Mesenteric fat pad (tissue), 1 donor: ENCODE measurements at places on chromosomes 3 and 15. TPM values are rescaled to one million over a fixed set of nuclear protein-coding genes. Genes with fewer than 3 reads are reported as not detected.

Gene CLN6
- 24.7 TPM for total RNA-seq

Gene ASB7
- total RNA-seq, result 10.3 TPM

Gene SYNPR
- total RNA-seq, result not detected

GRCh38 chr3:171373711-171374110, 86.5 kb downstream of the TNIK start:
- DNase-seq, result no peak

DNA sequence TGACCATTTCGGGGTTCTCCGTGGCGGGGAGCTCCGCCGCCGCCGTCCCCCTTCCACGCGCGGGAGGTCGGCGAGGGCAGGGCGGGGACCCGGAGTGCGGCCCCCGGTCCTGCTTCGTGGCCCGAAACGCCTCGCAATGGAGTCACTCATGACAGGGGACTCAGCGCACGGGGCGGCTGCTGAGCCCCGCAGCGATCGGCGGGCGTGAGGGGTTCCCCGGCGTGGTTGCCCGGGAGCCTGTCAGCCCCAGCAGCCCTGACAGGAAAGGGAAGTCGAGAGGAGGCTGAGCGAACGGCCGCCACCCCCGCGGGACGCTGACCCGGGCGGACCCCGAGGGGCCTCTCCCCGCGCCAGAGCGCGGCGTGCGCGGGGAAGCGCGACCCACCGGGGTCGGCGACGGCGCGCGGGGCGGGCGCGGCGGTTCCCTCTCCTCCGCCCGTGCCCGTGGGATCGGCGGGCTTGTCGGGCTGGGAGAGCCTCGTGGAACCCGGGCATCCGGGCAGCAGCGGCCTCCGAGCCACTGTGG, 564 bp upstream of the PIGZ start:
- DNase-seq, result peak; percentile 88

DNA sequence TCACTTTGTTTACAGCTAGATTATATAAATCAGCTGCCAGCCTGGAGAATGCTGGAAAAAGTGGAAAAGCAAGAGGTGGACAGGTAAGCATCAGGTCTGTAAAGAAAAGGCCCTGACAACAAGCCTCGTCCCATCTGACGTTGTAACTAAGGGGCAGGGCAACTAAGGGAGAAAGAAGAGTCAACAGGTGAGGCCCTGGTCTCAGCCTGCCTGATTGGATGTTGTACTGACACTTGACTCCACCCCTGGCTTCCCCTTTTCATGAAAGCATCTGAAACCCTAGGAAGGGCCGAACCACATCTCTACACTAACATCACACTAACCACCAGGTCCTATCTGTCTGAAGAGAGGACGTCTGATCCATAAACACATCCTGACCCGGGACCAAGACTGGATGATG, 357.6 kb upstream of the CFAP20DC start:
- DNase-seq, result no peak

GRCh38 chr3:59016930-59017616, 32.8 kb downstream of the CFAP20DC start:
- no peak for DNase-seq

GRCh38 chr3:16906682-16907081, 21.9 kb downstream of the PLCL2 start:
- no peak for DNase-seq

DNA sequence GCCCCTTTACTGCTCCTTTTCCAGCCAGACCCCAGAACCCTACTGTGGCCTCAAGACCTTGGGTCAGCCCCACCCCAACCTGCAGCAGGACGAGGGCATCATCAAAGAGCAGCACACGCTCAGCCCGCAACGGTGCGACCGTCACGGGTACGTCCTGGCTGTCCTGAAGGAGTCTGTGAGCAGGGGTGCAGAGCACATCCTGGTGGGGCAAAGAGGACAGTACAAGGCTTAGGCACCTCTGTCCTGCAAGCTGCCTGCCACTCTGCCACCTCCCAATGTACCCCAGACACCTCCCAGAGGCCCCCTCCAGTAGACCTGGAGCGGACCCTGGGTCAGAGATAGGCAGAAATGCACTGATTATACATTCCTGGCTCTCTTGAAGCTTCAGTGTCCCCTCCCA, 8.0 kb downstream of the ALS2CL start:
- no peak for DNase-seq

DNA sequence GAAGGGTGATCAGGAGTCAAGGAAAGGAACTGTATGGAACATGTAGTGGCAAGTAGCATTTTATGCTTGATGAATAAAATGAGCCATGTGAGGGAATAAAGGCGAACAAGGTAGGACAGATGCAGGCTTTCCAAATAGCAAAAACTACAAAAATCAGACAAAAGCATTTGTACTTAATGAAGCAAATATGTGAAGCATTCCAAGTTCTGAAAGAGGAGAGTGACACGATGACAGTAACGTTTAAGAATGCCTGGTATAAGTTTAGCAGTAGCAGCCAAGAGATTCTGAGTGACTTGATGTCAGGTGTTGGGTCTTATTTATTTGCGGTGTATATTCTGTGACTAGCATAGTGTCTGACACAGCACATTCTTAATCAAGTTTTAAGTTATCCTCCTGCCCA, 408.2 kb upstream of the RASGRP1 start:
- DNase-seq, result no peak

DNA sequence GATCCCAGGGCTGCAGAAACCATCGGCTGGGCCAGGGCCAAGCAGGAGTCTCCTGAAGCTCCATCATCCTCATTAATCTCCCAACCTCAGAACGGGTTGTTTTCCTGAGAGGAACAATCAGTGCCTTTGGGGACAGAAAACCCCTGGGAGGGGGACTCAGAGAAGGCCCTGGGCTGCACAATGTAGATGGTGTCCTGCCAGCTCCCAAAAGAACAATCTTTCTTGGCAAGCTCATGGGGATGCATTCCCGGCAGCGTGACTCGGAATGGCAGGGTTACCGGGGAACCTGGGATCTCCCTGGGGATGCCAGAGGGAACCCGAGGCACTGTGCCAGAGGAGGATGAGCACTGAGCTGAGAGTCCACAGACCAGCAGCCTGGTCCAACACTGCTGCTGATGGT, 72.1 kb upstream of the ATP2B2 start:
- no peak for DNase-seq

DNA sequence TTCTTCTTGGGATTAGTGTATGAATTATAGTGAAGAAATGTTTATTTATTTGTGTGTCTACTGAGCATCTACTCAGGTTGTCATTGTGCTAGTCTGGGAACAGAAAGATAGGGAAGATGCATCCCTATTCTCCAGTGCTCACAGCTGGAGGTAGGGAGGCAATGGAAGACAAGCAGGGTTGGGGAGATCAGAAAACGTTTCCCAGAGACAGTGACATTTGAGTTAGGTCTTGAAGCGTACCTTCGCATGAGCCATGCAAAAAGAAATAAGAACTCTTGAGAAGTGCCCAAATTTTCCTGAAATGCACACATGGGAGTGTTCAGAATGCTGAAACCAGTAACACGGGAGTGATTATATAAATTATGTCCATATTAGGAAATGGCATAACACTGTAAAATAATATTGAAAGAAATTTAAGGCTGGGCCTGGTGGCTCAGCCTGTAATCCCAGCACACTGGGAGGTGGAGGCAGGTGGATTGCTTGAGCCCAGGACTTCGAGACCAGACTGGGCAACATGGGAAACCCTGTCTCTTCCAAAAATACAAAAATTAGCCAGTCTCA, 5.3 kb upstream of the CEMIP start:
- DNase-seq, result no peak

DNA sequence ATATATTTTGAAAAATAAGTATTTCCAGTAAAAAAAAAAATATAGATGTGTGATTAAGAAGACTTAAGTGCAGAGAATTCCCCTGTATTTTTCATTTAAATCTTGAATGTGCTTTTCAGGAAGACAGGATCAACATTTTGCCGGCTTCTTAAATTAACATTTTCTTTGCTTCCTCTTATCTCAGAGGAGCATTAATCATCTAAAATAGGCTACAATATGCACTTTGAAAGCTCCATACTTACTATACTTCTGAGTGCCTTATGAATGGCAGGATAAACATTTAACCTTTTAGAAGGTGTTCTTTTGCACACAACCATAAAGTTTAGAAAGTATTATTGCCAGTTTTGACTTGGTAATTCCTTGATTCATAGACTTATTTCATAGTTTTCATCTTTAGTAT, 164.3 kb downstream of the ECT2 start:
- no peak for DNase-seq

- no peak for DNase-seq
These were observed 30.1 kb downstream of the TUSC7 start for GRCh38 chr3:116739678-116740077.

GRCh38 chr15:73927476-73928240, 1.4 kb downstream of the LOXL1 start:
- DNase-seq, result no peak

DNA sequence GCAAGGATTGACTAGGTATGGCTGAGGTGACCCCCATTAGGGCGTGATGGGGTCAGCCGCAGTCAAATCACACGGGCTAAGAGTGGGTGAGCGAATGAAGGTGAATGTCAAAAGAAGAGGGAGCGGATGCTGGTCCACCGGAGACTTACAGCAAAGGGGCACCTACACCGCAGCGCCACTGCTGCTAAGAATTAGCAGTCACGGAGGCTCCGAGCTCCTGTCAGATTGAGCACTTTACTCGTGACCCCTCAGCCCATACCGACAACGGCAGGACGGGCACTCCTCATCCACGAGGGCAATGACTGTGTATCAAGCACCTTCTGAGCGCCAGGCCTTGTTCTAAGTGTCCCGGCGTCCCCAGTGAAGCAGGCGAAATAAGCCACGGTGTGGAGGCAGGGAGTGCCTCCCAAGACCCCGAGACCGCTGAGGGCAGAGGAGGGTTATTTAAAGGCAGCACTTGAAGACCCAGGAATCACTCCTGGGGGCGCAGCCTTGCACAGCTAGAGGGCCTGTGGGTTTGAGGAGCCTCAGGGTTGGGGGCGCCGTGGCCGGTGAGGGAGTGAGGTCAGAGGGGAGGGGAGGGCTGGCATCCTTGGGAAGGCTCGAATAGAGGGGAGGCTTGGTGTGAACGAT, 61.6 kb upstream of the GATA2 start:
- peak; percentile 85 for DNase-seq

DNA sequence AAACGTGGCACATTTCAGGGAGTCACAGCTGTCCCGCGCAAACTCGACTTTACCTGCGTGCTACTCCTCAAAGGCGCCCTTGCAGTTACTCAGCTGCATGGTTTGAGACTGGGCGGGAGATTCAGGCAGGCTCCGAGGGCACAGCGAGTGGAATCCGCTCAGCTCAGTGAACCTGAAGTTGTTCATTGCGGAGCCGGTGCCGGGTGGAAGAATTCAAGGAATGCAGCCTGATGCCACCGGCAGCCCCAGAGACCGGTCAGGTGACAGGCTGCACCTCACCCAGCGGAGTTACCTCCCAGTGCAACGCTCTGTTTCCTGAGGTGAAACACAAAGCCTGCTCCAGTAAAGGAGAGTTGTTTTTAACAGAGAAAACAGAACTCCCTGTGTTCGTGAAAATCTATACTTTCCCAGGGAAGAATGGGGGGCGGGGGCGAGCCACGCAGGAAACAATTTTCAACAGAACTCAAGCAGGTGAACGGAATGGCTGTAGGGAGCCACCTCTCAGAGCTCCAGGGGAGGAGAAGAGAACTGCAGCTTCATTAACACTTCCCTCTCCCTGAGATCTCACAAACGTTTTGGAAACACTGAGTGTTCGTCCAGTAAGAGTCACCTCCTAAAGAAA, 3.8 kb downstream of the VEPH1 start:
- no peak for DNase-seq

GRCh38 chr15:63939531-63940130, 105.9 kb upstream of the HERC1 start:
- no peak for DNase-seq

- no peak for DNase-seq
These were observed 13.5 kb downstream of the TARS3 start for GRCh38 chr15:101710806-101711205.

- DNase-seq, result no peak
These were observed 12.6 kb downstream of the CEP152 start for GRCh38 chr15:48798319-48798718.

DNA sequence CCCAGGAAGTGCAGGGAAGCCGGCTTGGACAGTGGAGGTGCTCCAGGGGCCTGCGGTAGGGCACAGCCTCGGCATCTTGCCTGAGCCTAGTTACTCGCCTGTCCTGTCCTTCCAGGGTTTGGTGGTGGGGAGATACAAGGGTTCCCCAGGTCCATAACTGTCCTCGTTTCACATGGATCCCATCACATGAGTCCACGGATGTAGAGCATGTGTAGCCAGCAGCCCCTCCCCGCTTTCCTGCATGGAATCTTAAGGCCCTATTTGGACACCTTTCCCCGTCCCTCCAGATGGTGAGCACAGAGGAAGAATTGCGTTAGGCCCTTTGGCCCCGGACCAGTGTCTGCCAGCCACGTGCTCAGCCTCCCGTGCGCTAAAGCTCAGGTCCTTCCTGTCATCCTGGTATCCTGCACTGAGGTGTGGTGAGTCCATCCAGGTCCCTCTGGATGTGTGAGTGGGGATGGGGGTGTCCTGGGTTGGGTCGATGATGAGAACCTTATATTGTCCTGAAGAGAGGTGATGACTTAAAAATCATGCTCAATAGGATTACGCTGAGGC, 230.4 kb downstream of the SNRPN start:
- DNase-seq, result peak; percentile 59

DNA sequence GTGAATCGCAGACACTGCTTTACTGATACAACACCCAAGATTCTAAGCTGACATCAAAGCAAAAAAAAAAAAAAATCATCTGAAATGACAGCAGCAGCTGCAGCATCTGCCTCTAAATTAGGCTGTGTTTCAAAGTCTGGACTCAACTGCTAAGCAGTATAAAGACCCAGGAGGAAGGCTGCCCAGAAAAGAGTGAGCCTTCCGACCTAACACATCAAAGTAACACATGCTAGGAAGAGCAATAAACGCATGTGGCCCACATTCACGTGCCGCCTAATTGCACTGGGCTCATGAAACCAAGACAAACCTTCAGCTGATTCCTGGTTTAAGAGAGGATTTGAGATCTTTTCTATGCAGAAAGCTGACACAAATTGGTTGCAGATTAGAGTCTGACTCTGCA, 317.1 kb downstream of the ZIC4 start:
- DNase-seq, result no peak

- DNase-seq, result no peak
These were observed 60.6 kb upstream of the ADAMTS9 start for GRCh38 chr3:64748244-64748904.

GRCh38 chr3:31421314-31422048, 111.2 kb upstream of the STT3B start:
- DNase-seq, result no peak

GRCh38 chr15:74268020-74268419, 31.9 kb downstream of the CCDC33 start:
- DNase-seq, result no peak

DNA sequence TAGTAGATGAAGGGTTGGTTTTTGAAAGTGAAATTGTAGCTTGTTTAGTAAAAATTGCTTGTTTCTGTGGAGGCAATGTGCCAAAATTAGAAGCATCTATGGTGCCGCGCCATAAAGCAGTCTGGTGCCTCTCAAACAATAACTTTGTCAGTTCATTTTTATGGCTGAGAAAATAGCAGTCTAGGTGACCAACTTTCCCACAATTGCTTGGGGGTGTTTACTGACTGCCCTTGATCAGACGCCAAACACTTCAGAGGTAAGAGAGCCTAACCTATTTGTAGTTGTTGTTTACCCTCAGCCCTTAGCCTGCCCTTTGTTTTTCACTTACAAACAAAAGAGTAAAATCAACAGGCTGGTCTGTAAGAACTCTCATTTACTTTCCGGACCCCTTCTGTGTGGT, 174.5 kb downstream of the FNDC3B start:
- no peak for DNase-seq
